ENCODE measurements at places on chromosomes 2 and 18. TPM values are rescaled to one million over a fixed set of nuclear protein-coding genes. Genes with fewer than 3 reads are reported as not detected.

- no peak for DNase-seq
Measured at GRCh38 chr2:82013641-82014040, 1709.1 kb upstream of the LRRTM1 start.

DNA sequence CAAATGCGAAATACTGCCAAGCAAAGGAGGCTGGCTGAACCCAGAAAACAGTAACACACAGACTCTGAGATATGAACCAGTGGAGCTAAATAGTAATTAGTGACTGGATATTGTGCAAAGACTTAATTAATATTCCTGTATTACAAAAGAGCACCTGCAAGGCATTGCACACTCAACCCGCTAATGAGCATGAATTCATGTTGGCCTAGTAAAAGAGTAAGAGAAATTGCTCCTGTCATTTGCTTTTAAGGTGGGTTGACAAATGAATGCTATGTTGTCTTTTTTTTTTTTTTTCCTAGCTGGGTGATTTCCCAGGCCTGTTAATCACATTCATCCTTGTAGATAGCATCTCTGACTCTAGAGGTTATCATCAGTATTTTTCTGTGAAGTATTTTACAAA lies 87.0 kb upstream of the CERS6 start:
- no peak for DNase-seq

- no peak for DNase-seq
Measured at GRCh38 chr2:164868563-164869419, 27.2 kb upstream of the COBLL1 start.

Gene HOXD4
- 0.67 TPM for total RNA-seq

DNA sequence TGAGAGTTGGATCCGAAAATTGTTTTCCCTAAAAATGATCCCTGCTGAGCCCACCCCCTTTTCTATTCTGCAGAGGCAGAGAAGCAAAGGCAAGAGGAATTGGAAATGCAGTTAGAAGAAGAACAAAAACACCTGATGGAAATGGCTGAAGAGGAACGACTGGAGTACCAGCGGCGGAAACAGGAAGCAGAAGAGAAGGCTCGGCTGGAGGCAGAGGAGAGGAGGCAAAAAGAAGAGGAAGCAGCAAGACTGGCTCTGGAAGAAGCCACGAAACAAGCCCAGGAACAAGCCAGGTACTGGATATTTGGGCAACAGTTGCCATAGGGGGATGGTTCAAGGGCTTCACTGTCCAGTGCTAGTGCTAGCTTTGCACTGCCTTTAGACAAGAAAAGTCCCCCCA lies 41.7 kb downstream of the SUMO1 start:
- no peak for DNase-seq

DNA sequence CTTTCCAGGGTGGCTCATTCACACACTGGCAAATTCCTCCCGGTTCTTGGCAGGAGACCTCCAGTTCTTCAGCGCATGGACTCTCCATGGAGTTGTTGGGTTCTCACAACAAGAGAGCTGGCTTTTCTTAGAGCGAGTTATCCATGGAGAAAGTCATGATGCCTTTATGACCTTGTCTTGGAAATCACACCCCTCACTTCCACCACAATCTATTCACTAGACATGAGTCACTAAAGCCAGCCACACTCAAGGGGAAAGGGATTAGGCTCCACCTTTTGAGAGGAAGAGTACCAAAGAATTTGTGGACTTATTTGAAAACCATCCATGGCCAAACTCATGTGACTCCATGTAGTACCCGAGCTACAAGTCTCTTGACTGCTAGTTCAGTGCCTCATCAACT lies 160.5 kb downstream of the SETBP1 start:
- DNase-seq = no peak

GRCh38 chr2:136029149-136029548 lies 43.7 kb upstream of the DARS1 start:
- DNase-seq = no peak

- DNase-seq = no peak
Measured at GRCh38 chr2:64104933-64105332, 39.3 kb downstream of the PELI1 start.

DNA sequence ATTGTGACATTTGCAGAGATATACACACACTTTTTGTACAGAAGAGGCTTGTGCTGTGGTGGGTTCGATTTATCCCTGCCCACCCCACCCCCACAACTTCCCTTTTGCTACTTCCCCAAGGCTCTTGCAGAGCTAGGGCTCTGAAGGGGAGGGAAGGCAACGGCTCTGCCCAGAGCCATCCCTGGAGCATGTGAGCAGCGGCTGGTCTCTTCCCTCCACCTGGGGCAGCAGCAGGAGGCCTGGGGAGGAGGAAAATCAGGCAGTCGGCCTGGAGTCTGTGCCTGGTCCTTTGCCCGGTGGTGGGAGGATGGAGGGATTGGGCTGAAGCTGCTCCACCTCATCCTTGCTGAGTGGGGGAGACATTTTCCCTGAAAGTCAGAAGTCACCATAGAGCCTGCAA lies 40.0 kb downstream of the STEAP3 start:
- no peak for DNase-seq

Gene SLC11A1
- 0.76 TPM for total RNA-seq

DNA sequence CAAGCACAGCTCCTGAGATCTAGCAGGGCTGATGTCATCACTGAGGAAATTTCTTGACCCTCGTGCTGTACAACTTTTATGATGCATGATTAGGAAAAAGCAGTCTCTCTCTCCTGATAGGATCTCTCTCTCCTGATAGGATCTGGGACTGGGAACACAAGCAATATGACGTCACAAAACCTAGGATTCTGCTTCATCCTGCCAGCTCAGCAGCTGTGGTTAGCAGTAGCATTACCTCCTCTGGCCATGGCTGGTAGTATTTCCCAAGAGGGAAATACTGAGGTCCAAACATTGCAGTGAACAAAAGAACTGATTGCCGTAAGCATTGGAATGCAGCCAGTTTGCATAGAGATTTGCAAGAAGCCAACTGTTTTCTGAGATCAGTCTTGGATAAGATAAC lies 521.2 kb upstream of the POU3F3 start:
- DNase-seq = no peak

- no peak for DNase-seq
Measured at GRCh38 chr2:150169237-150169629, 318.2 kb downstream of the RND3 start.

Gene TMEM163
- total RNA-seq = not detected

DNA sequence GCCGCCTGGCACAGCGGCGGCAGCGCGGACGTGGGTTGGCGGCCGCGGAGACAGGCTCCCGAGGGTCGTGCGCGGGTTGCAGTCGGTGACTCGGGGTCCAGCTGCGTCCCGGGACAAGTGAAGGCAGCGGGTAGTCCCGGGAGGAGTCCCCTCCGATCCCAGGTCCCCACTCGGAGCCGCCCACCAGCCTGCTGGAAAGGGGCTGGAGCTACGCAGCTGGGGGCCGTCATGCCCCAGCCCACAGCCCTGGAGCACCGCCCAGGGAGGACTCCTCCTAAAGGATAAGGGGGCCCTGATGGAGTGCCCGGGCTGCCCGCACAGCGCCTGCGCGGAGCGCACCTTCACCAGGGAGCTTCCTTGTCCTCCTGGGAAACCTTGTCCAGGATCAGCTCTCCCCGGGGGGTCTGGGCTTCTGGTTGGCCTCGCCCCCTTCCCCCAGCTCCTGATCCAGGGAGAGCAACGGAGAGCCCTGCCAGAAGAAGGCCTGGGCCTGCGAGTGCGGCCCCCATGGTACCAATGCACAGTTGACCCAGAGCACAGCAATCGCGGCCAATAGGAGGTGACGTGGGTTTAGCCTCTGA lies 25.9 kb upstream of the ALPP start:
- no peak for DNase-seq

Gene SIX2
- 0.11 TPM for total RNA-seq

DNA sequence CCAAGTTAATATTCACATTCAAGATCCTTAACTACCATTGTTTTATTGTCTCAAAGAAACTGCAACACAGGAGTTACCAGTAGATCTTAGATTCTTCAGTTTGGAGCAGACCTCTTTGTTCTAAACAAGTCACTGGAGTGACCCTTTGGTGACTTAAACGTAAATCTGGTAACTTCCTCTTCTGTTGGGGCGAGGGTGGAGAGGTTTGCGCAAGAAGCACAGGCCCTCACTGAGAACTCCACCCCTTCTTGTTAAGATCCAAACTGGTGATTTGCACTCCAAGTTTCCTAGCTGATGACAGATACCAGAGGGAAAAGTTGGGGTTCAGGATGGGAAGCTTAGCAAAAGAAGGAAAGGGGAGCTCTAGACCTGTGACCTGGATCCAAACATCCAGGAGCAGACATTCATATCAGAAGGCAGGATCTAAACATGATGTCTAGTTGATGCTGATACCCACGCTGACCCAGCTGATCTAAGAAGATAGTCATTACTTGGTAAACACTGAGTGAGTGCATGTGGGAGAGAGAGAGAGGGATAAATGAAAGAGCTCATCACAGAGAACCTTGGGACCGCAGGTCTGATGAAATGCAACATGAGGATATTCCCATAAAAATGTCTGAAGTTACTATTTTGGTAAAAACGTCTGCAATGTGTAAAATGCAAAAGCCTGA lies 256.0 kb downstream of the CDH20 start:
- no peak for DNase-seq

Gene FTCDNL1
- total RNA-seq = 2.1 TPM

Gene HK2
- total RNA-seq = 16.9 TPM

DNA sequence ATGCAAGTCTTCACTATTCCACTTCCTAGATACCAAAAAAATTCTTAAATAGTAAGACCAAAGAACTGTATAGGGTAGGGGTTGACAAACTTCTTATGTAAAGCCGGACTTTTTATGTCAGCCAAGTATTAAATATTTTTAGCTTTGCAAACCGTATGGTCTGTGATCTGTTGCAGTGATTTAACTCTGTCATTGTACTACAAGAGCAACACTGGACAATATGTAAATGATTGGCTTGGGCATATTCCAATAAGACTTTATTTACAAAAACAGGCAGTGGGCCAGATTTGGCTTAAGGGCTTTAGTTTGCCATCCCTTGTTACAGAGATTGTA lies 48.0 kb downstream of the MGAT5 start:
- DNase-seq = no peak

Gene PRKAG3
- total RNA-seq = 2.9 TPM

Gene FBLN7
- 1.9 TPM for total RNA-seq

- no peak for DNase-seq
Measured at GRCh38 chr2:200264631-200265030, 41.9 kb upstream of the SPATS2L start.

DNA sequence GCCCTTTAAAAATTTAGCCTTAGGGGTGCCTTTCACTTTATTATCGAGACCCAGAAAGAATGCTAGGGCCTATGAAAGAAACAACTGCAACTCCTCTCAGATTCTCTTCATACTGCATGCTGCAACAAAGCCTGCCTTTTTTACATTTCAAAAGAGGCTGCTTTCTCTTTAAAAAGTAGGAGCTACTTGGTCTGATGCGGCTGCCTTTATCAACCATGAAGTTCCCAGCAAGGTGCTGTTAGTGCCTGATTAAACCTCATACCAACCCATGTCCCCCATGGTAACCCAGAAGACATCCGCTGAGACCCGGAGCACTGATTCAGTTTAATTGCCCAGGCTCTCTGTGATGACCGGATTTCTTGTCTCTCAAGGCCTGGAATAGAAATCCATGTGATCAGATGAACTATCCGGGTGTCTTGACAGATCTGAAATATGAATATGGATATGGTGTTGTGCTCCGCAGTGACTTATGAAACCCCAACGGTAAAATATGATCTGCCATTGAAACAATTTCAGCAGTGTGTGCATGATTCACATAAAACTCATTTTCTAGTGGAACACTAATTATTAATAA lies 368.3 kb downstream of the ZNF521 start:
- no peak for DNase-seq

Gene MBP
- total RNA-seq = 19.1 TPM

Gene TXNDC9
- total RNA-seq = 22.9 TPM

DNA sequence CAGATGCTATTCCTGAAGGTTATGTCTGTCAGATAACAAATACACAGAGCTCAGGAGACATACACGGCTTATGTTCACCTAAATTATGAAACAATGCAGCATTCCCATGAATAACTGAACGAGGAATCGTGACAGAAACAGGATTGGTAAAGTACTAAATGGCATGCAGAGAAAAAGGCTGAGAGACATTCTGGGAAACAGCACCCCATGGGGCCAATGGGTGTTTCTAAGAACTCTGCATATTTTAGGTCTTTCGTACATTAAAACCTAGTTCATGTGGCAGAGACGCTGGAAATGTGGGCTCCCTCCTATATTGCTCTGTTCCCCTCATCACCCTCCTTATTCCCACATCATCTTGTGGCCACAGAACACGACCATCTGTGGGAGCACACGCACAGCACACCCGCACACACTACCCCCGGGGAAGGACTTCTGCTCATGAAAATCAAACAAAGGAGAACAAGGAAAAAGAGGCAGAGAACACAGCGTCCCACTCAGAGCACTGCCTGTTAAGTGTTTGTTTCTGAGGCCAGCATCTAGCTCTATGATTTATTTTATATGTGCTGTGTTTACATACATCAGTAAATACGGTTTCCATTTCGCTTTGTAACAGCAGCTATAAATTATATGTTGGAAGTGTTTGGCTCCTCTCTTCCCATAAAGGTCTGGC lies 143.6 kb downstream of the AFF3 start:
- no peak for DNase-seq

GRCh38 chr2:16051841-16052564 lies 111.7 kb downstream of the MYCN start:
- DNase-seq = no peak

Gene SP140L
- 7.2 TPM for total RNA-seq

DNA sequence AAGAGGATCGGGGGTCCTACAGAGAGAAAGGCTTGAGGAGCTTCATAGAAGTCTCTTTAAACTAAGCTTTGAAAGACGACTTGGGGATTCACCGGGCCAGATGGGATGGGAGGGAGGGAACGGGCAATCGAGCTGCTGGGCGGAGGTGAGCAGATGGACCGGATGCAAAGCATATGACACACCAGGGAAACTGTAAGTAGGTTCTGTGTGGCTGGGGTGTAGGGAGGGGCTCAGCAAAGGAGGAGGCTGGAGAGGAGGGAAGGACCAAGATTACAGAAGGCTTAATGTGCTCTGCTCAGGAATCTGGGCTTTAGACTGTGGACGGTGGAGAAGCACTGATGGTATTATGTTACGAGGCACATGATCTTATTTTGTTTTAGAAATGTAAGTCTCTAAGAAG lies 131.5 kb downstream of the MAIP1 start:
- DNase-seq = no peak

DNA sequence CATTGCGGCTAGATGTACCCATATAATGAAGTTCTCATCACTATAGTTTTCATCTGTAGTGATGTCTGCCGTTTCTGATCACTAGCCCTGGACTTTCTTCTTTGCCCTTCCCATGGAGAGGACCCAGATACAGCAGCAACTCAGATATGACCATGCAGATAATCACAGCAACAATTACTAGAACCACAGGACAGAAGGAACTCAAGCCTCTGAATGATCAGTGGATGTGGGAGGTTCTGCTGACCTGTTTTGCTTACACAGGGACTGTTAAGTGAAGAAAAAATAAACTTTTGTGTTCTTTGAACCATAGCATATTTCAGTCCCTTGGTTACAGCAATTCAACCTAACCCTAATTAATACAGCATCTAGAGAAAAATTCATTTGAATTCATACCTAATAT lies 62.7 kb downstream of the ACVR1 start:
- no peak for DNase-seq

Data from mesothelial cell of epicardium (in vitro differentiated cells).